ENCODE measurements at places on chromosomes 13 and 19.

GRCh38 chr13:46131705-46132104 is 26.9 kb upstream of the CPB2 start:
- no peak for DNase-seq

GRCh38 chr19:18220632-18221275 is 5.5 kb downstream of the PDE4C start:
- peak; percentile 52 for DNase-seq

- DNase-seq = no peak
Observed at GRCh38 chr13:84446972-84447639, 564.8 kb upstream of the SLITRK1 start.

GRCh38 chr19:33376941-33377557 is 3.5 kb downstream of the CEBPG start:
- DNase-seq = no peak

GRCh38 chr13:40679480-40679985 is 13.1 kb upstream of the FOXO1 start:
- DNase-seq = no peak

- DNase-seq = no peak
Observed at GRCh38 chr19:33505148-33505547, 16.4 kb downstream of the PEPD start.

GRCh38 chr13:26324294-26324693 is 70.4 kb downstream of the CDK8 start:
- DNase-seq = no peak

- peak; percentile 92 for DNase-seq
Observed at GRCh38 chr13:113758651-113759524, at the start of gene TMEM255B. TMEM255B (plus strand) TSS chr13:113759226; CDS start chr13:113759270, 44 bp downstream.

DNA sequence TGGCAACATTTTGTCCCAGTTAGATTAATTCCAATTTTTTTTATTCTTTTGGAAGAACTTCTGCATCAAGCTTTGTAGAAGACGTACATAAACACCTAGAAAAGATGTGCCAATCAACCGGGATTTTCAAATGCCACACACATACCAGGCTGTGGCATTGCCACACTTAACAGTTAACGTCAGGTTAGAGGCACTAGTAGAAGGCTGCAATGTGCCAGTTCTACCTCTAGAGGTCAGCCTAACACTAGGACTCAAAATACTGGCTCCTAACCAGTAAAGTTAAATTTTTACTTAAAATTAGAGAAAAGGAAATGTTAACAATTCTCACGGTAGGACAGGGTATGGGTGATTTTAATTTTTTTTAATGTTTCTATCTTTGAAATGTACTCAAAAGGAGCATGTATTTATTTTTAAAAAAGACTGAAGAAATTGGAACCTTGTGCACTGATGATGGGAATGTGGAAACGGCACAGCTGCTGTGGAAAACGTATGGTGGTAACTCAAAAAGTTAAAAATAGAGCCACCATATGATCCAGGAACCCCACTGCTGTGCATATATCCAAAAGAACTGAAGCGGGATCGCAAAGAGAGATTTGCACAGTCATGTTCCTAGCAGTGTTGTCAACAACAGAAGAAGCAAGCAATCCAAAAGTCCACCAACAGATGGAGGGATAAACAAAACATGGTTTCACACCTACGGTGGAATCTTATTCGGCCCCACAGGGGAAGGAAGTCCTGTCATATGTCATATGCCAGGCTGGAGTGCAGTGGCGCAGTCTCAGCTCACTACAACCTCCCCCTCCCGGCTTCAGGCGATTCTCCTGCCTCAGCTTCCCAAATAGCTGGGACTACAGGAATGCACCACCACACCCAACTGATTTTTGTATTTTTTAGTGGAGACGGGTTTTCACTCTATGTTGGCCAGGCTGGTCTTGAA is 30.3 kb downstream of the CRYL1 start:
- DNase-seq = peak; percentile 61

DNA sequence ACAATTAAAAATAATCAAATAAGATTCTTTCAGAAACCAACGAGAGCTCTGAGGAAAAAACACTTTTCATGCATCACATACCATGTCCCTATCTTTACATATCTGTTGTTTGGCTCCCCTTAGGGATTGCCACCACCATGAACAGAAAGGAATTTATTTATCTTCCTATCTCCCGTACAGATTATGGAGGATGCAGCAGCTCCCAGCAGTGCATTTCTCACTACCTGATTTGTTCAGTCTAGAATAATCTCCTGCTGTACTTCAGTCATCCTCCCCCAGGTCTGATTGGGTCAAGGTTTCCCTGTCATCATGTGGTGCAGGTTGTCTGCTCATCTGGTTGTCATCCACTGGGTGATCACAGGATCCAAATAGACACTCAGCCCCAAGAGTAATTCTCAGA is 451.3 kb downstream of the OXGR1 start:
- no peak for DNase-seq

GRCh38 chr19:34661357-34661756 is 15.6 kb downstream of the SCGB2B2 start:
- no peak for DNase-seq

GRCh38 chr19:10155839-10156238 is 36.1 kb upstream of the EIF3G start:
- DNase-seq = no peak

DNA sequence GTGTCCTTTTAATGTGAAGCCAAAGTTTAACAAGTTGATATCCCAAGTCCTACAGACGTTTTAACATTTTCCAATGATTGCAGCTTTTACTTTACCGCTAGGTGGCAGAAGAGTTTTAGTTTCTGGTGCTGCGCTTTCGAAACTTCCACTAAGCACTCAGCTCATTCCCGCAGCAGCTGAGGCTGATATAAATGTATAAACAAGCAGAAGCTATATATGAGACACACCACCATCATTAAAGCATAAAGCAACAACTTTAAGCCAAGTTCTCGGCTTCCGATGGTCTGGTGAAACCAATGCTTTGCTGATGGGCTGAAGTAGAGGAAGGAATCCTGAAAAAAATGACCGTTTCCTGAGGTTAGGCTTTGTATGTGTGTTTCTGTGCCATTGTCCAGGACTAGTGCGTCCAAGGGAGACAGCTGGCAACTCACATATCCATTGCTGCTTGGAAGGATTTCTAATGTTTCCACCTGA is 753.9 kb downstream of the OLFM4 start:
- DNase-seq = peak; percentile 55

DNA sequence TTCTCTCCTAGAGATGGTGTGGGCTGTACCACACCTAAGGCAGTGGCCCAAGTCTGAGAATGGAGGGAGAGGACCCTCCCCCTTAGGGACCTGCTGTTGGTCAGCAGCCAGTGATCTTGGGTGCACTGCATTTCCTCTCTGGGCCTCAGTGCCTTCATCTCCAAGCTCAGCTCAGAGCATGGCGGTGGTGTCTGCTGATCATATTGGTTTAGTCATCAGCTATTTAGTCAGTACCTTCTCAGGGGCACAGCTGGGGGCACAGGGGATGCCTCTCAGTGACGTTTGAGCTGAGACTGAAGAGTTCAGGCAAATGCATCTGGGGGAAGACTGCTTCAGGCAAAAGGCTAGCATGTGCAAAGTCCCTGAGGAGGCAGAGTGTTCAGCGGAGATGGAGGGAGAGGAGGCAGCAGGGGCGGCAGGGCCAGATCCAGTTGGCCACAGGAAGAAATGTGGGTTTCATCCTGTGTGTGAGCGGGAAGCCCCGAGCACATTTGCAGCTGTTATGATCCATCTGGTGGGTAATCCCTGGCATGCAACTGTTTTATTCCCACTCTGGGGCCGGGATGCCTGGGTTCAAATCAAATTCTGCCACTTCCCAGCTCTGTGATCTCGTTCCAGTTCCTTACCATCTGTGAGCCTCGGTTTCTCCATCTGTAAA is 15.7 kb upstream of the PGLS start:
- DNase-seq = peak; percentile 7

DNA sequence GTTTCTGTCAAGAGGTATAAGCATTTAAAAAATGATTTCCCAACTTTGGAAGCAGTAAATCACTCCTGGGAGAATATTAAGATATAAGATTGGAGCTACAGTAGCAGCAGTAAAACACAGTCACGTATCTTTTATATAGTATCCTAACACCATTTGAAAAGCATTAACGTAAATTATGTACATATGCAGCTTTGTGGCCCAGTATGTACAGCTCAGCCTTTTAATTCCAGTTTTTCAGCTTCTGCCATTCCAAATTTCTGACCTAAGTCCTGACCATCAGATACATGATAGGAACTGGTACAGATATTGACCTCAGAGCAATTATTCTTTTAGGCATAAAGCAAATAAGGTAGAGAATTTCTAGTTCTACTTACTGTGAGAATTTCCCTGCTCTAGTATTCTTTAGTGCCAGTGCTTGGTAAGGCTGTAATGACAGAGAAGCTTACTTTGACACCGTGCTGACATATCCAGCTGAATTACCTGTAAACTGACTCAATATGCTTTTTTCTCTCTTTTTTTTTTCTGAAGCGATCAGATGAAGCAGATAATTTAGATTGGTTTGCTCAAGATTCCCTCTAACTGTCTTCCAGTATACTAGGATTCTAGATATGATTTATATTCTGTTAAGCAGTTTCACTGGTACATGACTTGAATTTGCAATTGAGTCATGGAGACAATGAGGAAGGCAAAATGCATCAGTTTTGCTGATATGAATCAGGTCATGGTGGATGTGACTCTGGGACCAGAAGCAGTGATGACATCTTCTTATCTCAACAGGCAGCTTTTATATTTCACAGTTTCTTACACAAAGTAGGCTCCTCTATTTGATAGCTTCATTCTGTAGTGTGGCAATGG is 703.6 kb downstream of the SLITRK6 start:
- no peak for DNase-seq

- peak; percentile 86 for DNase-seq
Observed at GRCh38 chr19:17424743-17425365, 5.0 kb downstream of the MVB12A start.

DNA sequence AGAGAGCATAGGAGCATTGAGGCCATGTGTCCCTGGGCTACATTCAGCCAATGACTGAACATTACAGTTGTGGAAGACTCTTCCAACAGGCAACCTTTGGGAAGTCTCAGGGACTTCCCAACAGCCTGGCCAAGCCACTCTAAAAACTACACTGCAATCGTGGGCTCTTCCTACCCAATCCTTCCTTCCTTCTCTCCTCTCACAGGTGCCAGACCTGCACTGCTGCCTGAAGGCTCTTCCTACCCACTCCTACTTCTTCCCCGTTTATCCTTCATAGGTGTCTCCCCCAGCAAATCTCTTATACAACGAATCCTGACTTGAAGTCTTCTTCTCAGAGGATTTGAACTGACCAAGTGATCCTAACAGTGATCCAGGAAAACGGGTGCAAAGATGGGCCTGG is 47.1 kb upstream of the MBNL2 start:
- no peak for DNase-seq

GRCh38 chr19:1843646-1844394 is 4.5 kb downstream of the REXO1 start:
- no peak for DNase-seq

- no peak for DNase-seq
Observed at GRCh38 chr13:30654430-30654829, 36.7 kb downstream of the USPL1 start.

DNA sequence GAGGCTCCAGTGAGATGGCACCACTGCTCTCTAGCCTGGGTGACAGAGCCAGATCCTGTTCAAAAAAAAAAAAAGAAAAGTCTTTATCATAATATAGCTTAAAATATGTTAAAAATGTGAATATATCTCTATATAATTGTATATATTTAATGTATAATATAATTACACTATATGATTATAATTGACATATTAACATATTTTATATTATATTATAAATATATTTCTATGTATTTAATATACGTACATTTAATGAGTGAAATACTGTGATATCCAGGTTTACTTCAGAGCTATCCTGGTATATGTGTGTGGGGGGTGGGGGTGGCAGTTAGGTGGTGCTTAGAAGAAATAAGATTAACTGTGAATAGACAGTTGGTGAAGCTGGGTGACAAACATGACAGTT is 35.6 kb upstream of the SPRY2 start:
- no peak for DNase-seq

DNA sequence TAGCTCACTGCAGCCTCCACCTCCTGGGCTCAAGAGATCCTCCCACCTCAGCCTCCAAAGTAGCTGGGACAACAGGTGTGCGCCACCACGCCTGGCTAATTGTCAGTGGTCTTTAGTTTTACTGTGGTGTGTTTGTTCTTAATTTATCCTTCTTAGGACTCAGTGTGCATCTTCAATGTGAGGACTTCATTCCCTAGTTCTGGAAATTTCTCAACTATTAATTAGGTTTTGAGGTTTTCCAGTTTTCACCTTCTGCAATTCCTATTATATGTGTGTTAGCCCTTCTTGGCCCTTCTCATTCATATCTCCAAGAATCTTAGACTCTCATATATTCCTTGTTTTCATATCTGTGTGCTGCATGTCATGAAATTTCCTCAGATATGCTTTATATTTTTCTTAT is 32.2 kb upstream of the SLC7A10 start:
- no peak for DNase-seq

DNA sequence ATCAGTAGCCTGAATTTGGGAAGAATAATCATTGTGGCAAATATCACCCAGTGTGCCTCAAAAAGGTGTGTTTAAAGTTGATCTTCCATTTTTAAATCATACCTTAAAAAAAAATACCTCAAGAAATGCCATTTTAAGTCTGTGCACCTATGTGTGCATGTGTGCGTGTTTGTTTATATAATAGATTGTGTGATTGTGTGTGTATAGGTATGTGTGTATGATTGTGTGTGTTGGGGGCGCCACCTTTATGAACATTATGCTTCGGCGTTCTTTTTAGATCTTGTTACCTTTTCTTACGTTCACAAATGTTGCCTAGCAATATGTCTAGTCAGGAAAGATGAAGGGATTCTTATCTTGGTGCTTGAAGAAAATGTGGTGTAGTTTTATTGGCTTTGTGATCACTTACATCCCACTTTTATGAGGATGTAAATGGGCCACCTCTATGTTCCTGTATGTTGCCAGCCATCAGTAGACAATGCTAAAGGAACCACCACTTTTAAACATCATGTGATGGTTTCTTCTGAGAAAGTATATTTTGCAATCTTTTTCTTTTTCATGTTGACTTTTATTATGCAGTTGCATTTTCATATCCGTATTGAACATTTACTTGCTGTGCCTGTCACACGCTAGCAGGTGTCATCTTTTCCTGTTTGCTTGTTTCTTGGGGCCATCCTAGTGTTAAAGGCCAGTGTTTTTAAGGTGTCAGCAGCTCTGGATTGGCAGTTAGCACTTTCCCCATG is 2.2 kb upstream of the IRS2 start:
- DNase-seq = no peak

DNA sequence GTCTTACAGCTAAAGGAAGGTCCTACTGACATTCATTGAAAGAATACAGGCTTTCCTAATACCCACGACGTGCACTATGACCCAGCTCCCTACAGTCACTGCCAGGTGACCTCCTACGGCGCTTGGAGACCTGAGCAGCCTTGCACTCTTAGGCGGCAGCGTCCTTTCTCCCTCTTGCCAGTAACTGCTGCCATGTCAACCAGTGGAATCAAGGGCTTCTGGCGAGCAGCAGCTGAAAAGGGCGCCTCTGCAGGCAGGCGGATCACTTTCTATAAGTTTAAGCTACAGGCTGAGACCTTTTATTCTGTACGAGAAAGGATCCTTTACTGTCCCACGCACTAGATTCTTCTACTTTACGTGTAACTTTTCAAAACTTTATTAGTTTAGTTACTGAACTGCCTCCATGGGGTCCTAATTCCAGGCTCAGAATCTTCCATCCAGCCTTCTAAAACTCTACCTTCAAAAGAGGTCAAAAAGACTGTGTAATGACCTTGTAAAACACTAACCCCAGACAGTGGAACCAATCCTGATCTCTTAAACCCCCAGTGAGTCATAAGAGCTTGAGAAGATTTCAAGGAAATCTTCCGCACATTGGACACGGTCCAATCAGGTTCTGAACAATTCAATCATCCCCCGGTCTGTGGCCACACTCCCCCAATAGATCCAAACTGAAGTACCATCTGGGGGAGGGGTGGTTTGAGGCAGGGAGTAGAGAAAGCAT is 1.9 kb downstream of the KCTD12 start:
- DNase-seq = peak; percentile 69

GRCh38 chr19:41697198-41697855 is 9.3 kb upstream of the CEACAM7 start:
- DNase-seq = no peak
